ENCODE measurements at places on chromosomes 7 and 10.
A peak's percentile ranks its signal among the peaks of the same experiment; 100 is the strongest.

DNA sequence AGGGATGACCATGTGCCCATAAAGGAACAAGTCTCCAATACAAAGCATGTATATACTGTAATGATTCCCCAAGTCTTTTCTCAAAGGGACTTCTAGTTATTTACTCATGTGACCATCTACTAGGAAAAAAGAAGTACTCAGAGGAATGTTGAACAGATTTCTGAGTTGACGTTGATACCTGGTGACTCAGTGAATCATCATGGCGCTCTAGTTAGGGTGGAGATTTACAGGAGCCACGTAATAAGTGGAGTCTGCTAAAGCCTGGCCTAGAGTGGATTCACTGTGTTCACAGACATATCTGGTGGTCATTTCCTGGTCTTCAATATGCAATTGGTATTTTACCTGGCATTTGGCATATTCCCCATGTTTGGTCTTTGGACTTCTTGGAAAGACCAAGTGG, 302.2 kb upstream of the CACNA2D1 start:
- DNase-seq, result no peak

DNA sequence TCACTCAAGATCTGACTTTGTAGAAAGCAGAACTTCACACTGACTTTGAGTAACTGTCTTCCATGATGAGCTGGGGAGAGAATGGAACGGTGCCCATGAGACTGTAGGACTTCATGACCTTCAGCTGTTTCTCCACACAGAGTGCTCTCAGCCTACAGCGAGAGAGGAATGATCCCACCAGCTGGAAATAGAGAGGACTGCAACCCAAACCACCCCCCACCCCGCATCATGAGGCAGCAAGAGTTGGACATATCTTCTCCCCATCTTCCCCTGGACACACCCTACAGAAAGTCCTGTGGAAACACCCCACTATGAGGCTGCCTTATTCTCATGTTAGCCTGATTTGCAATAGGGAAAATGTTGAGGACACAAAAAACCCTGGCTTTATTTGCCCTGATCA, 312.5 kb downstream of the PAXIP1 start:
- DNase-seq, result no peak

DNA sequence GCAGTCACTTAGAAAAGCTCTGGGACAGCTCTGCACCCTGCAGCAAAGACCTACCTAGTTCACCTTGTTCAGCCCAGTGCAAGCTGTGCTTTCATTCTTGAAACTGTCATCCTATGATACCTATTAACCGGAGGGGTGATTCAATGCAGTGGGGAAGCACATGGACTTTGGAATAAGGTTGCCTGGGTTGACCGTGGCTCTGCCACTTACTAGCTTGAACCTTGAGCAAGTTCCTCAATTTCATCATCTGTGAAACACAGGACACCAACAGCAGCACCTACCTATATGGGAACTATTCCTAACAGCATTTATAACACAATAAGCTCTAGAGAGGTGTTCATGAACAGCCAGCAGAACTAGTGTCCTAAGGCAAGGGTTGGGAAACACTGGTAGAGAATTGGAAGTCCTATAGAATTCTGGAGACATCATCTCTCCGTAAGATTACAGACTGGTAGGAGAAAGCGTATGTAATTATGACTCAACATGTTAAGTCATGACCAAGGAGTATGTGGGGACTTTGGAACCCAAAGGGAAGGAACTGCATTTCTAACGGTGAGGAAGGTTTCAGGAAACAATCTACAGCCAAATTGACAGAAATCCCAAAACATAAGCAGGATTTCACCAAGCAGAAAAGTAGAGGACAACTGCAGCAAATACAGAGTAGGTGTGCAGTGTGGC, 270.0 kb downstream of the USP6NL start:
- no peak for DNase-seq

DNA sequence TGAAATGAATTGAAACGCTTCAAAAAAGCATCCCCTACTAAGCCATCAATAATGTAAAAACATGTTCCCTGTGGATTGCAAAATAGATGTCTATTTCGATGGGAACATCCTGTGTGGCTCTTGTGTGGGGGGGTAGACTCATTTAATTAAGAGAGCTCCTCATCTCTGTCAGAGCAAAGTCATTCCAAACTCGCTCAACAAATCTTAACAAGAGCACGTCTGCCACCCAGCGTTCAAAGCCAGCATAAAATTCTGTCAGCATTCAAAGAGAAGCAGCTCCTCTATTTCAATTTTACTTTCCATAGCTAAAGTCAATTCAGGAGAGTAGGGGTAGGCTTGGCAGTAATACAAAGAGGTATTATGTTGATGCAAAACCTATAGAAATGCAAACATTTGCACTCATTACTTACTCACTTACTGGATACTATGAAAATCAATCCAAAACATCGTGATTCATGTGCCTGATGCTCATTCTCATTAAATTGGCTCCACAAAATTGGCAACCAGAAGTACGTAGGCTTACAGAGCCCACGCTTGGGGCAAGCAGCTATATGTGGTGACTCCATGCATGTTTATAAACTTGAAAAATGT, 114.9 kb downstream of the IPMK start:
- DNase-seq, result peak; percentile 39

DNA sequence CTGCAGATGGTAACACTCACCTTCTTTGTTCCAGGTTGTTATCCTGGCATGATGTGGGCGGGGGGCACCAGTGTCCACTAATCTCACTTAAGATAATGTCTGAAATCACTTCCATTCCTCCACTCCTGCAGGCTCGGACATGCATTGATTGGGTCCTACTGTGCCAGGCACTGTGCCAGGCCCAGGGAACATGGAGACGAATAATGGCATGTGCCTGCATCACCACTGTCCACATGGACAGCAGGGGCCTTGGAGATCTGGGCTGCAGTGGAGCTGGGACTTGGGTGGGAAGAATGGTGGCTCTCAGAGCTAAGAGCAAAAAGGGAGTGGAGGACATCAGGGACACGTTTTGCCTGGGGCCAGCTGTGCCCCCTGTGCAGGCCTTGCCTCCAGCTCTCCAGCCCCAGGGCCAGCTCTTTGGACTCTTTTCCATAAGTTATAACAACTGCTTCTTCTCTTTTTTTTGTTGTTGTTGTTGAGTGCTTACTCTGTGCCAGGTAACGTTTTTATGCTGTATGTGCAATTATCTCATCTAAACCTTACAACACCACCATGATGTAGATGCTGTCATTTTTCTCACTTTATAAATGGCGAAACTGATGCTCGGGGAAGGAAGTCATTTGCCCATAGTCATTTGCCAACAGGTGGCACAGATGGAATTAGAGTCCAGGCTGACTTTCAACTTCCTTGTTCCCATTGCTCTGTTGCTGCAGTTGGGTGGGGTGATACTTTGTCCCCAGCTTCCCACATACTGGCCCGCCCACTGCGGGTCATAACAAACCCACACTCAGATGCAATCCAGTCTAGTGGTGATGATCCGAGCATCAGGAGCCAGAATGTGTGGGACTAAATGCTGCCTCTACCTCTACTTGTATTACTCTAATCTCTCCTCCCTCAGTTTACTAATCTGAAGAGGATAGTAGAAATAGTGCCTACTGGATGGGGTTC, 19.1 kb downstream of the PLPP4 start:
- no peak for DNase-seq

- DNase-seq, result no peak
These were observed 101.7 kb upstream of the KLF6 start for GRCh38 chr10:3886641-3887251.

GRCh38 chr7:52830801-52831200, 204.6 kb upstream of the POM121L12 start:
- DNase-seq, result no peak

DNA sequence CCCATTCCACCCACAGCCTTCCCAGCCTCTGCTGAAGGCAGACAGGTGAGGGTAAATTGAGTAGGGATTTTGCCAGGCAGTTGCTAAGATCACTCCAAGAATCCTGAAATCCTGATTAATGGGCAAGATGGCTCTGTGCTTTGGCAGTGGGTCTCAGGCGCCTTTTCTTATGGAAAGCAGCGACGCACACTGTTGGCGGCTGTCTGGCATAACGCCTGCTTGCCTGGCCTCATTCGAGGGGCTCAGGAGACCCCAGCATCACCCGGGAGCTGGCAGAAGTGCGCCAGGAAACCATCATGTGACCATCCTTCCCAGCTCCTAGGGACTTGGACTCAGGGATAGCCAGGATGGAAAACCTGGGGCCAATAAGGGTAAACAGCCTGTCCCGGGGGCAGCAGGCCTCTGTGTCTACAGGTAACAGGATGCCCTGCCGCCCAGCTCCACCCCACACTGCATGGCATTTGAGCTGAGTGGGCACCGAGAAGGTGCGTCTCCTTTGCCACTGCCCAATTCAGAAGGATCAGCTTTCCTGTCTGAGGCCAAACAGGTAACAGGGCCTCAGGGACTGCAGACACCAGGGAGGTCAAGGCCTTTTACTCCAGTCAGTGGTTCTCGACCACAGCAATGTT, 98.6 kb downstream of the FAM53B start:
- DNase-seq, result no peak

DNA sequence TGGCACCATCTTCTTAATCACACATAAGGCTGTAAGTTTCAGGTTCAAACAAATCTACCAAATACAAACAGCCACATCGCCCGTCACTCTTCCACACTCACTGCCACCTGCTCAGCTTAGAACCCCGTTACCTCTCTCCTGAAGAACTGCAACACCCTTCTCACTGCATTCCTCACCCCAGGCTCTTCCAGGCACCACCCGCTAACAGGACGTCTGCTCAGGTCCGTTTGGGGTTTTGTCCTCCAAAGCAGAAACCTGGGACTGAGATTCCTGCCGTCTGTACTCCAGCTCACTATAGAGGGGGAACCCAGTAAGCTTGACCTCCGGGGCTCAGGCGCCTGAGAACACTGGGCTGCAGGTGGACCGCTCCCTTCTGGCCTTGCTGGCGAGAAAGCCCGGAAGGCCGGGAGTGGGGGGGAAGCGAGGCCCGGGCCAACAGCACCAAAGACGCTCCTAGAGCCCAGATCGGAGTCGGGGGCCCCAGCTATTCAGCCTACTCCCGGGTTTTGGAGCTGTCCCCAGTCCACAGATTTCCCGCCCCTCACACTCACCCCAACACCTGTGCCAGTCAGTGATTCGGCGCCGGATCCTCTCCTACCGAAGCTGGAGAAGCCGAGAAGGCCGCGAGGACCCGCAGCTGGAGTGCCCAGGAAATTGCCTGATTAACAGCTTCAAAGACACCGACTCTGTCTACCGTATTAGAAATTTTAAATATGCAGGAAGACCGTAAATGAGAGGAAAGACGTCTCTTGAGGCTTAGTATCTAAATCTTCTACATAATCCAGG, at the start of gene AP3M1:
AP3M1 (minus strand) TSS at position 625 of the 786 bp plus-strand sequence. CDS start 12,449 bp downstream, outside the sequence.
- DNase-seq, result no peak

DNA sequence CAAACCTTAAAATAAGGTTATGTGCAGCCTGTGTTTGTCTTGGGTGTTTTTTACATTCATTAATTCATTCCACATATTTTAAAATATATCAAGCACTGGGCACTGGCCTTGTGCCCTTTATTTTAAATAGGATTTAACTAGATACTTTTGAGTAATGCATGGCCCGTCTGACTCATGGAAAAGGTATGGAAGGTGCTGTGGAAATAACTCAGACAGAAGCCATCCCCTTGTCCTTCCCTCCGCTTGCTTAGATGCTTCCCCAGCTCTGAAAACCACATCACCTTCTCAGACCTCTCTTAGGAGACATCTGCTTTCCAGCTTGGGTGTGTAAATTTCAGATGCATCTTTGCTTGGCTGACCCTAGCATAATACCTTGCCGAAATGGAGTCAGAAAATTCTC, 30.5 kb downstream of the SLC18A2 start:
- no peak for DNase-seq

DNA sequence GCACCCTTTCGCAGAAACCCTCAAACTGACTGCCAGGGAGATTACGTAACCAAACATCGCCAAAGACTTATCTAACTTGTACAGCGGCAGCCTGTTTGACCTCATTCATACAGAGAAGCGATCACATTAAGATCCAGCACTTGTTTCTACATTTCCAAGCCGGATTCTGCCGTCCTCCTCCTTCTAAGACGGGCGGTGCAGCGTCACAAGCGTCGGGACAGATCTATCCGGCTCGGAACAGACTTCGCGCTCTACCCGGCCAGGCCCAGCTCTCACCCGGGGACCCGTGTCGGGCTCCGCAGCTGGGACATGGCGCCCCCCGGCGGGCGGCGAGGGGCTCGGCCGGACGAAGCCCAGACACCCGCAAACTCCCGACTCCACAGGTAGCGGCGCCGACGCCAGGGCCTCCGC, 373 bp downstream of the H2AZ2 start:
- peak; percentile 93 for DNase-seq

GRCh38 chr7:44098092-44099068, 5.8 kb upstream of the AEBP1 start:
- DNase-seq, result no peak

DNA sequence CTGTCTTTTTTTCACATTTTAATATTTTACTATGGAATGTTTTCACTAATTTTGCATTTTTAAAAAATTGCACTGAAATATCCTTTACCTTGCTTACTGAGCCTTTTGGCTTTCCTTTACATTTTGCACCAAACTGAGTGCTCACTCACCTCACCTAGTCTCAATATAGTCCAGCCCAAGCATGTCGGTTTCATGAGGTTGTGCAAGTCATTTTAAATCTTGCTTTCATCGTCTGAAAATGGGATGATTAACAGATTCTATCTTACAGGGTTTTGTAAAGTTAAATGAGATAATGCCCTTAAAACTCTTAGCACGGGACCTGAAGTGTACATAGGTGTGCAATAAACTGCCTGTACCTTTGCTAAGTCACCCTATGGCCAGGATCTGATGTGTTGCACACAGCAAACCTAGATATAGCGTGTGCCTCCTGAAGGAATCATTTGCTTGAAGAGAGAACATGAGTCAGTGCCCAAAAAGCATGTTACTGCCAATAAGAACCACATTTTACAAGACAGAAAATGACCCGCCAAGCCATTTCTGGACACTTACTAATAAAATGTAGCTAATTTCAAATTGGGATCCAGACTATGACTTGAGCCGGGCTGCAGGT, 199.8 kb downstream of the JCAD start:
- DNase-seq, result no peak

DNA sequence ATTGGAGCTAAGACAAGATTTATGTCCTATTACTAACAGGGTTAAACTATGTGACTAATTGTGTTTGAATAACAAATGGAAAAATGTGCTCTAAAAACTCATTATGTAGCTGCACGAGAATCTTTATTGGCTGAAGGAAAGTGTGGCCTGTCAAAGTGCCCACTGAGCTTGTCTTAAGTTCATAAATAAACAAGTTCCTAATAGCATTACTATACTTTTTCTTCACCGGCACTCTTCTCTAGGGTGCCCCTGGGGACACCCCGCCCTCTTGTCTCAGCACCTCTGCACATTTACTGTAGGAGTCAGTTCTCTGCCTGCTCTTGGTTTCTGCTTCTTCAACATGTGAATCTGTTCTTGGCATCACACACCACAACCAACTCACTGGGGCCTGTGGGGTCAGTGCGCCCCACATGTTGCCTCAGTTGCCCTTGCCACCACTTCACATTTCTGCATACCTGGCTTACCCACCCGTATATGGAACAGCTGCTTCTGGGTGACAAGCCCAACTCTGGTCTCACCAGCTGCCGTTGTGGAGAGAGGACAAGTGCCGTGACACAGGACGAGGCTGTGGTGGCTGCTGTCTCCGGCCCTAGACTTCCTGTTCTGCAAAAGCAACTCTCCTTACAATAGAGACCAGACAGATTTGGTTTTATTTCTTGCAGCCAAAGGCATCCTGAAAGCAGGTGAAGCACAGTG, 96.3 kb upstream of the DDC start:
- no peak for DNase-seq

GRCh38 chr10:124007773-124008145, 85.6 kb downstream of the CHST15 start:
- no peak for DNase-seq

GRCh38 chr10:78757344-78757925, 311.3 kb upstream of the ZMIZ1 start:
- no peak for DNase-seq

GRCh38 chr7:73933091-73933490, 72.1 kb downstream of the TMEM270 start:
- no peak for DNase-seq

GRCh38 chr10:11604865-11605650, 6.4 kb downstream of the USP6NL start:
- DNase-seq, result no peak
